NCI-H1930 (cell line): ENCODE measurements at places on chromosomes 7 and 10.

DNA sequence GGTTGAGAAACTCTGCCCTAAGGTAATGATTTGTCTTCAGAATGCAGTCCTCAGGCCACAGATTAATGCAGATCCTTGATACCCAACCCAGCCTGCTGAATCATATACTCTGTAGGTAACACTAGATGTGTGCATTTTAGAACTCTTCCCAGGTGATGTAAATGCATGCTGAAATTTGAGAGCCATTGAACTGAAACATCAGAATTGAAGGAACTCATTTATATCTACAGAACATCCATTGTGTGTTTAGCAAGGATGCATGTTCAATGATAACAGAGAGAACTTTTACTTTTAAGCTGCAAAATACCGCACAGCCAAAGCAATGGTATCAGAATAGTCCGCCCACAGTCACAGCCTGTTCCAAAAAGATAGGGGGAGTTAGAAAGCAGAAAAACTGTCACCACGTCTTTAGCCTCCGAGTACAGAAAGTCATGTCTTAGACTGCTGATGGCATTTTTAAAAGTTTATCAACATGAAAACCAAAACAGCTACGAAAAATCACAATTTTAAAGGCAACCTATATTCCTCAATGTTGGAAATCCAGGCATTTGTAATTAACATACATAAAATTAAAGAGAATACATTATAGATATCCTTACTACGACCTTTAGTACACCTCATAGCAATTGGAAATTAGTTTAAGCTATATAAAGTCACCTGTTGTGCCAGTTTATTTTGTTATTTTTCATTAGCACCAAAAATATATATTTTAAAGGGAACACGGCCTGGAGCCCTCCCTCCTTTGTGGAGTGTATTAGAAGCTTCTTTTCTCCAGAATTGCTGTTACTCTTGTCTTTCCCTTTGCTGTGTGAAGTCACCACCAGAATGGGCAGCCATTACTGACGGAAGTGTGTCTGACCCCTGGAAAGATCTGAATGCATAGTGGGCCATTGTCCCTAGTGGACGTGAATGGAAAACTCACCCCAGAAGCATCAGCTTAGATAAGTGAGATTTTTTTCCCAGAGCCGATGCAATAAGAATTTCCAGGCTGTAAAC, 65.8 kb upstream of the PRKAR2B start:
- DNase-seq = no peak

GRCh38 chr10:128064970-128065580, 61.1 kb downstream of the MKI67 start:
- DNase-seq = no peak

DNA sequence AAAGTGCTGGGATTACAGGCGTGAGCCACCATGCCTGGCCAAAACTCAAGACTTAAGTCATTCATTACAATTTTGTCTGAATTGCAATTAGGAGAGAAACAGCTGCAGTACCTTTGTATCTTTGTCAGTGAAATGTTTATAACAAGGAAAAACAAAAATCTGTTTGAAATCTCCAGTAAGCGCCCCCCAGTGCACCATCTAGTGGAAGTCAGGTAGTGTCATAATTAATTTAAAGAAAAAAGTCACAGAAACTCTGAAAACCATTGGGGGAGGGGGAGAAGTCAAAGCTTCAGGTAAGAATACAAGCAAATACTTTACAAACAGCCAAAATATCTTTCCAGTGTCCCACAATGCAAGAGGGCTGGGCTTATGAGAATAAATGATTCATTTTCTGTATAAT, 2.8 kb downstream of the MPP7 start:
- no peak for DNase-seq

- no peak for DNase-seq
Observed at GRCh38 chr7:4527988-4528636, 154.0 kb upstream of the FOXK1 start.

- DNase-seq = no peak
Observed at GRCh38 chr10:29011516-29011915, 277.4 kb upstream of the LYZL1 start.

- DNase-seq = no peak
Observed at GRCh38 chr10:72980348-72980747, 25.7 kb upstream of the PLA2G12B start.

GRCh38 chr10:52030975-52031374, 283.1 kb upstream of the DKK1 start:
- no peak for DNase-seq

GRCh38 chr7:20839987-20840386, 53.3 kb upstream of the SP8 start:
- DNase-seq = no peak

DNA sequence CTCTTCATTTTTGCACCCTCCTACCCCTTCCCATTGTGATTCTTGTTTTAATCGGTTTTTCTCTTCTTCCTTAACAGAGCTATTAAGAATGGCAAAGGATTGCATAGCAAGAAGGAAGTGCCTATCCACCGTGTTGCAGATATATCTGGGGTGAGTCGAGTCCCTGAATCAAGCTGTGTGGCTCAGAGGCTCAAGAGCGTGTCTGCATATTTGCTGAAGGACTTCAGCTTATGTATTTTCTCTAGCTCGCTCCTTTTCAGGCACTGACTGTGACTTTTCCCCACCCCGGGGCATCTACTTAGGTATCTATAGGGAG, 126.6 kb downstream of the LRRC4 start:
- no peak for DNase-seq

DNA sequence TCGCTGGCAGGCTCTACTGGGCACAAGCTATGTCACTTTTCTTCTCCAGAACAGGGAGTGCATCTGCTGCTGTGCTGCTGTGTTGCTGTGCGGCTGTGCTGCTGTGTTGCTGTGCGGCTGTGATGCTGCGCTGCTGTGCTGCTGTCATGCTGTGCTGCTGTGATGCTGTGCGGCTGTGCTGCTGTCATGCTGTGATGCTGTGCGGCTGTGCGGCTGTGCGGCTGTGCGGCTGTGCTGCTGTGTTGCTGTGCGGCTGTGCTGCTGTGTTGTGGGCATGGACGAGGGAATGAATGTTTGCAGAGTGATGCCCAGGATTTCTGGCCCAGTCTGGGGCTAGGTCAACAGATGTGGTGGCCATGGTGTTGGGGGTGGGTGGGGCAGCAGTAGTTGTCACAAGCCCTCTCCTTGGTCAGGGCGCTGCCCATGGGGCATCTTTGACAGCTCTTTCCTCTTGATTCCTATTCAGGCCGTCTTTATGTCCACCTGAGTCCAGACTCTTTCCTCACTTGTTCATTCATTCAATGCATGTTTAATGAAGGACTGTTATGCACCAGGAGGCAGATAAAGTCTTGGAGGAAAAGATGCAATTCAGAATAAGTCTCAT, 55.6 kb downstream of the C10orf120 start:
- DNase-seq = no peak

DNA sequence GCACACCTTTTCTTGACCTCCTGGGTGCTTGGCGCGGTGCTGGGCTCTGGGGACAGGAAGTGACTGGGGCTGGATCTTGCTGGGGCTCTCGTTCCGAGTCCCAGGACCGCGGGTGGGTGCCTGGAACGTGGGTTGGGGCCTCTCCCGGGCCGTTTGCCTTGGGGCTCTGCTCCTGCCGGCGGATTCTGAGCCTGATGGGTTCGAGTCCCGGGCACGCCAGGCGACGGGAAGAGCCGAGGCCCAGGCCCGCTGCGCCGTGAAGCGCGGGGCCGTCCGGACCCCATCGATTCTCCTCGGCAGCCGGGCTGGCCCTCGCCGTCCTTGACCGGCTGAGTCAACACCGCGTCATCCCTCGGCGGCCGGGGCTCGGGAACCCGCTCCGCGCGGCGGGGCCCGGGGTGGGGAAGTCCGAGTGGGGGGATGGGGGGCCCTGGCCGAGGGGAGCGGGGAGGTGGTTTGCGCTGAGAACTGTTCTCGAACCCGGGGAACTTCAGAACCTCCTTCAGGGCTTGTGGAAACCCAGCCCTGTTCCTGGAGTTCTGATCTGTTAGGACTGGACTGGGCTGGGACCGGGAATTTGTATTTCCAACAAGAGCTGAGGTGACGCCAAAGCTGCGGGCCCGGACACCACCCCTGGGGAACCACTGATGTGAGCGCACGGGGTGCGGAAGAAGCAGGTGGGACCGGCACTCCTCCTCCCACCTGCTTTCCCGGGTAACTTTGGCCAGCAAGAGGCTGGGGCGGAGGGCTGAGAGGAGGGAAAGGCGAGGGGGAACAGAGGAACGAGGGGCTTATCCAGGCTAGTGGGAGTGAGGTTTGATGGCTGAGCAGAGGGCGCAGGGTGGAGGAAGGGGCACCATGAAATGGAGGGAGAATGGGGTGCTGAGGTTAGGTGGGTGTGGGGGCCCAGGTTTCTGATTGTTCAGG, 6.2 kb downstream of the HHEX start:
- no peak for DNase-seq

DNA sequence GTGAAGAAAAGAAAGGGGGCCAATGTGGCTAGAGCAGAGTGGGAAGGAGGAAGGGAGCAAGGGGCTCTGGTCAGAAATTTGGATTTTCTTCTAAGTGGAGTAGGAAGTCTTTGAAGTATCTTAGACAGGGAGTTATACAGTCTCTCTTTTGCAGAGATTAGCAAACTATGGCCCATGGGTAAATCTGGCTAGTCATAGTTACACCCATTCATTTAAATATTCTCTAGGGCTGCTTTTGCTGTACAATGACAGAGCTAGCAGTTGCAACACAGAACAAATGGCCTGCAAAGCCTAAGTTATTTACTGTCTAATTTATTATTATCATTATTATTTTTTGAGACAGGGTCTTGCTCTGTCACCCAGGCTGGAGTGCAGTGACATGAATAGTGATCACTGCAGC, 10.5 kb upstream of the LAMB4 start:
- DNase-seq = no peak

DNA sequence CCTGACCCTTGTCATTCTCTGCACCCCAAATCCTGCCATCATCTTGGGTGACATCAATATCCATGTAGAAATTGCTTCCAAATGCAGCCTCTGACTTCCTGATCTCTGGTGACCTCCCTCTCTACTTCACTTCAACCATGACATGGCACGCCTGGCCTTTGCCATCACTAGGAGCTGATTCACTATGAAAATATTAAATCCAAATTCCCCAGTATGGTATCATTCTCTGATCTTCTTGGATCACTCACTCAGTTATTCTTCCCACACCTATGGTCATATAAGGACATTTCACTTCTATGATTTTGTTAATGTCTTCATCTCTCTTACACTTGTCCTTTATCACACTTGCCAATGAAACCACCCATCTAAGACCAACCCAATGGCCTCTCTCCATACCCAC, 73.7 kb upstream of the ODAD2 start:
- DNase-seq = no peak

DNA sequence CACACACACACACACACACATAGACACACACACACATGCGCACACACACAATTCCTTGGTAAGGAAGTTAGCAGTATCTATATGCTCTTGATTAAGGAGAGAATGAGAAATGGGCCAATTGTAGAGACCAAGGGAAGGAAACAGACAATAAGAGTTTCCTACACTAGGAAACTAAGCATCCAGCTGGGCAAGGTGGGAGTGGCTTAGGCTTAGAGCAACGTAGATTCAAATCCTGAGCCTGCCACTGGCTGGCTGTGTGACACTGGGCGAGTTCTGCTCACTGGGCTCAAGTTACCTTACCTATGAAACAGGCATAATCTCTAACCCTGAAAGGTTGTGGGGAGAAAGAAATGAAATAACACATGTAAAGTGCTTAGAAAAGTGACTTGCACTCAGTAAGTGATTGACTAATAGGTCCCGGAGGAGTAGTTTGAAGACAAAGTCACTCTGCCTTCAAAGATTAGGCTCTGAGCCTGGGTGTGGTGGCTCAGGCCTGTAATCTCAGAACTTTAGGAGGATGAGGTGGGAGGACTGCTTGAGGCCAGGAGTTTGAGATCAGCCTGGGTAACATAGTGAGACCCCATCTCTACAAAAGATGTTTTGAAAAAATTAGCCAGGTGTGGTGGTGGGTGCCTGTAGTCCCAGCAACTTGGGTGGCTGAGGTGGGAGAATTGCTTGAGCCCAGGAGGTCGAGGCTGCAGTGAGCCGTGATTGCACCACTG, 701.4 kb downstream of the PARD3 start:
- DNase-seq = no peak

DNA sequence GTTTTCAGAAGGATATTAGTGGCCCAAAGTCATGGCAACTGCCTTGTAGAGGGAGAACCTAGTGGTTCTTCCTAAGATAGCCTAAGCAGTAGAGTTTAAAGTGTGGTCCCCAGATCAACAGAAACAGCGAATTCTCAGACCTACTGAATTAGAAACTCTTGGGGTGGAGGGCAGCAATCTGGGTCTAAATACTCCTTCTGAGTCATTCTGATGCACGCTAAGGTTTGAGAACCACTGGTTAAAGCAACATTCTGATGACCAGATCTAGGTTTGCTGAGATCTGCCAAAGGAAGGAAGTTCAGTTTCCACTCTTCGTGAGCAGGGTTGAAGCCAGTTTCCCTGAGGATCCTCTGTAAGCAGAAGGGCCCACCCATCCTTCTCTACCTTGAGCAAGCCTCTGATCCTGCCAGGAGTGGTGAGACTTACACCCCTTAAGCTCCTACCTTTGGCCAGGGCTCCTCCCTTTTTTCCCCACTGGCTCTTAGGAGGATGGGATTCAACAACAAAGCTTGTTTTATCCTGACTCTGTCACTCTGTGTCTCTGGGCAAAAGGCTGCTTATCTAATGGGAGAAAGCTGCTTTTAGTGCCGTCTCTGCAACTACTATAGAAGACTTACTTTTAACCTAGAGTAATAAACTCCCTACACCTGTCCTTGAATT, 26.8 kb upstream of the TRUB1 start:
- DNase-seq = no peak

- no peak for DNase-seq
Observed at GRCh38 chr10:52801947-52802346, 29.4 kb upstream of the MBL2 start.

- no peak for DNase-seq
Observed at GRCh38 chr7:136585954-136586670, 282.3 kb upstream of the CHRM2 start.

DNA sequence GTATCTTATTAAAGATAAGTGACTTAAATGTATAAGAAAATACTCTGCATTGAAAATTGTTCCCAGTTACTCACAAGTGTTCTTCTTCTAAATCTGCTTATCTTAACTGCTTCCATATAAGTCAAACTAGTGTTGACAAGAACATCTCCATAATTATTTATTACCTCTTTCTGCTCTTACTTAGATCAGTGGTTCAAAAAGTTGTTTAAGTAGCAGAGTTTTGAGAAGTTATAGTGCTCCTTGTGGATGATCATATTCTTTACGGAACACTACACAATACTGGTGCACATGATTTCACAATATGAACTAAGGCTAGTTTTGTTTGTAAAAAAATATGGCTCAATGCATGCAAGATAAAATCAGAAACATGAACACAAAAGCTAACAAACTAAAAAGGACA, 168.4 kb downstream of the SEMA3D start:
- no peak for DNase-seq

- no peak for DNase-seq
Observed at GRCh38 chr10:102196893-102197292, 29.2 kb upstream of the ELOVL3 start.

DNA sequence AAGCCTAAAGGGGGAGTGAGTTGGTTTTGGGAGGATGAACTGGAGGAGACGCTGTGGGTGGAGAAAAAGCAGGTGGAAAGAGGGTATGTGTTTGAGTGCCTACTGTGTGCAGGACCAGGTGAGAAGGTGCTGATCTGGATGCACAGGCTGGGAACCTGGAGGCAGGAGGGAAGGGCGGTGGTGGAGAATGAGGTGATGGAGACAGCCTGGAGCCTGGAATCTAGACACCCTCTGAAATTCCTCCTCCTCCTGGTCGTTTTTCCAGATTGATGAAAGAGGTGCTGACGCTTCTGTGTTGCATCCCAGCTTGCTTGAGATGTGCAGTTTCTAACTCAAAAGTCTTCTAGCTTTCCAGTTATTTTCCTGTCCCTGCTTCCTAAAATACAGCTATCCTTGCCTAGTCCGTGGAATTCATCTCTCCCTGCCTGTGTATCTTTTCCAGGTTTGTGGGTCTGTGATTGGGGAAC, 67.5 kb downstream of the LRMDA start:
- DNase-seq = no peak
